Activated CD4-positive, CD25-positive, alpha-beta regulatory T cell treated with anti-CD3 and anti-CD28 coated beads, Interleukin-2, amount 50 U/mL, for 16 hours (primary cell): ENCODE measurements at places on chromosomes 7 and 10.

DNA sequence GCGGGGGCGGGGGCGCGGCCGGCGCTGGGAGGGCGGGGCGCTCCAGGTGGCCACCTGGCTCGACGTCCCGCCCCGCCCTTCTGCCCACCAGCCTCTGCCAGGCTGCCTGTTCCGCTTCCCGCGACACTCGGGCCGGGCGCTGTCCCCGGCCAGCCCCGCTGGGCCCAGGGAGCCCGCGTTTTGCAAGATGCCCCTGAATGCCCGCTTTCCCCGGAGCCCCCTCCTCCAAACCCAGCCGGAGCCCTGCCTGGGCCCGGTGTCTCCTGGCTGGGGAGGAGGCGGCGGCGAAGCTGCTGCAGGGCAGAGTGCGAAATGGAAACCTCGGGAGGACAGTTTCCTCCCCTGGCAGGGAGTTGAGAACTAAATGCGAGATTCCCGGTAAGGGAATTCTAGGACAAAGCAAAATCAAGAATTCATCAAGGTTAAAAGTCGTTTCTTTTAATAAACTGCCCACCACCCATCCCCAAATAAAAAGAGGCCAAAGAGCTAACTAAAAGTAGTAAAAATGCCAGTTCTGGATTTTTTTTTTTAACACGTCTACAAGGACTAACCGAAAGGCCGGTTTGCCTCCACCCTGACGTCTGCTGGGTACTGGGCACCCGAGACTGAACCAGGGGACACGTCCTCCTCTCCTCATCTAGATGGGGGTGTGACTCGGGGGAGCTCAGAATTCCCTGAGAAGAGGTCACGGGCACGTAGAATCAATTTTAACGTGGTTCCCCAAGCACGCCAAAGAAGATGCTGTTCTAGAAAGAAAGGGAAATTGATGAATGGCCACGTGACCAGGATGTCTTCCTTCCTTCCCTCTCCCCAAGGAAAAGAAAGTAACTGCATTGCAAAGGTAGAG is 200.4 kb upstream of the NFE2L3 start:
- no peak for DNase-seq

DNA sequence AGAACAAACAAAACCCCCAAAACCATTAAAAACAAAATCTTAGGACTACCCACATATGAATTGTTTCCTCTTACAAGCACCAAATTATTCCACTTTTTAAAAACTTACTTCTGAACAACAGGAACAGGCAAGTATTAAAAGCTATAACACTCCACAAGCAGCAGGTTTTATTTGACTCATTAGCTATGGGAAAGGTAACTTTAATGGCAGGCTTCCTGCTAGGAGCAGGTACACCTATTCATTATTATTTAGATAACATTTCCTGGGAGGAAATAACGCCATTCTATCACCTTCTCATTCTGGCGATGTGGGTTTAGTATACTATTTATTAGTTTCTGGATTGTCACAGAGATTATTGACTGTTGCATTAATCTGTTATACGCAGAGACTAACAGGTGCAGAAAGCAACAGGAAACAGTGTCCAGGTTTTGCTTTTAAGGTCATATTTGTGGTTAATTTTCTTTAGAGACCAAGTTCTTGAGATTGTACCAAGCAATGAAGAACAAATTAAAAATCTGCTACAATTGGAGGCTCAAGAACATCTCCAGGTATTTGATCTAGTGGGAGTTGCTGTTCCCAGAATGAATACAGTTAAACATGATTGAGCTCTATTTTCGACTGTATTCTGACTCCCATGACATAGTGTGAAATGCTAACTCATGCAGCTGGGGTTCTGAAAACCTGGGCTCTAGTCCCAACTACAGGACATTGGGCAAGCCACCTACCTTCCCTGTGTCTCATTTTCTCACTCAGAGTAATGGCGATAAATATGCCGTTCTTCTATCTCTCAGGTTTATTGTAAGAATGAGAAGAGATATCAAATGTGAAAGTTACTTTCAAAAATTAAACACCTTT is 2.0 kb downstream of the CPA2 start:
- no peak for DNase-seq

- DNase-seq: no peak
Measured at GRCh38 chr7:142461437-142461836, 203.6 kb upstream of the PRSS58 start.

DNA sequence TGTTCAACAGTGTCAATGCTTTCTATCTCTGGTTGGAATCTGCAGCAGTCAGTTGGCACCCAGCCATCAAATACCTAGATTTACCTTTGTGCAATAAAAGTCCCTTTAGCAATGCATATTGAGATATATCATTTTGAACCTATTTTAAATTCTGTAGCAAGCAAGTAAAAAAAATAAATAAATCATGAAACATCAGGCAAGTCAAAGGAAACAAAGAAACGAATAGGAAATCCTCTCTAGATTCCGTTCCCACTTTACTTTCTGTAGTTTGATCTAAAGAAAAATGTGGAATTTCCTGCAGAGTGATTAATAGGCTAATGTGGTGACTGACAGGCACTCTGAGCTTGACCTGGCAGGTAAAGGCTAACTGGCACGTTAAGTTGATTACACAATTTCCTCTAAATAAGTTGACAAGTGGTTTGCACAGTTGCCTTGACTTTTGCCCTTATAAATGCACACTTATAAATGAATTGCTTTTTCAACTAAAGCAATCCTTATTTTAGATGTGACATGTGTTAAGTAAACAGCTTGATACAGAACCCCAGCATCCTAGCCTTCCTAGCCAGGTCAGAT is 208.1 kb upstream of the TCF7L2 start:
- no peak for DNase-seq

DNA sequence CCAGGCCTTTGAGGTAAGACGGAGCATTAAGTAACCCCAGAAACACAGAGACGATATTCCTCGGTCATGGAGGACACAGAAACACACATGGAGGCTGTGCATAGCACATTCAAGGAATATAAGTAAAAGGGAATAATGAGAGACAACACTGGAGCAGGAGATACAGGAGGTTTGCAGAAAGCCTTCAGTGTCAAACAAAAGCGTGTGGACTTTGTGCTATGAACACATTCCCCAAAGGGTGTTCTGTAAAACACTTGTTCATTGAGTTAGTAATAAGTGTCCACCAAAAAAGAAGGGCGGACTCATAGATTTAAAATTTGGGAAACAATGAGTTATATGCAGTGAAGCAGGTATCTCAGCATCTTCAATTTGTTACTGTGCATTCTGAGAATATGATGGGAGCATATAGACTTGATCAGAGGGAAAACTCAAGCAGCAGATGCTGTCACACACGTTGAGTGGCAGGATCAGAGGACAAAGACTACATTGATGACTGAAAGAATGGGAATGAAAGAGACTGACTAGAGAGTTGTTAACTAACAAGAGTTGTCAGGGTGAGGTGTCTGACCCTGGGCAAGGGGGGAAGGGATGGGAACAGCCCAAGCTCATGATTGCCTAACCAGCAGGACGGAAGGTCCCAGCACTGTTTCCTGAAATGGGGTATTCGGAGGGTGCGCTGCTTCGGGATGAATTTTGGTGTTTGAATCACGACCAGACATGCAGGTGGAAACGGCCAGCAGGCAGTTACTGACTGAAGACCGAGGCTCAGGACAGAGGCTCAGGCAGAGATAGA is 85.2 kb upstream of the VIPR2 start:
- DNase-seq: no peak

- DNase-seq: no peak
Measured at GRCh38 chr7:117323851-117324711, 1.2 kb upstream of the WNT2 start.

- DNase-seq: no peak
Measured at GRCh38 chr10:108894402-108895301, 1028.7 kb downstream of the XPNPEP1 start.

DNA sequence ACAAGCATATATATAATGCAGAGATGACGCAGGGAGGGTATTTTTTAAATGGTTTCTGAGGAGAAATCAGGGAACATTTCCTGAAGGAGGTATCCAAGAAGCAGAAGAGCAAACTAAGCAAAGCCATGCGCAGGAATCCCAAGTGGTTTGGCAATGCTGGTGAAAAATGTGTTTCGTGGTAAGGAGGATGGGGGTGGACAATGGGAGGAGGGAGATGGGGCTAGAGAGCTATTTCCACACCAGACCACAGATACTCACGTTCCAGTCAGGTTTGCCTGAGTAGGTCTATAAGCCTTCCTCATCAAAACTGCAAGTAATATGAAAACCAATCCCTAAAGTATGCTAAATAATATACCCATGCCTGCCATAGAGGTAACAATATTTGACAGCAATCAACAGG is 223.7 kb upstream of the MKLN1 start:
- DNase-seq: no peak

DNA sequence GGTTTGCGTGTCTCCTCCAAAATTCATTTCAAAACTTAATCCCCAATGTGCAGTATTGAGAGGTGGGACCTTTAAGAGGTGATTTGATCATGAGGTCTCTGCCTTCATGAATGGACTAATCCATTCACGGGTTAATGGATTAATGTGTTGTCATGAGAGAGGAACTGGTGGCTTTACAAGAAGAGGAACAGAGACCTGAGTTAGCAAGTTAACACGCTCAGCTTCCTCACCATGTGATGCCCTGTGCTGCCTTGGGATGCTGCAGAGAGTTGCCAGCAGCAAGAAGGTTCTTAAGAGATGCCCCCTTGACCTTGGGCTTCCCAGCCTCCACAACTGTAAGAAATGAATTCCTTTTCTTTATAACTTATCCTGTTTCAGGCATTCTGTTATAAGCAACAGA is 3.7 kb upstream of the TCTN3 start:
- DNase-seq: no peak

DNA sequence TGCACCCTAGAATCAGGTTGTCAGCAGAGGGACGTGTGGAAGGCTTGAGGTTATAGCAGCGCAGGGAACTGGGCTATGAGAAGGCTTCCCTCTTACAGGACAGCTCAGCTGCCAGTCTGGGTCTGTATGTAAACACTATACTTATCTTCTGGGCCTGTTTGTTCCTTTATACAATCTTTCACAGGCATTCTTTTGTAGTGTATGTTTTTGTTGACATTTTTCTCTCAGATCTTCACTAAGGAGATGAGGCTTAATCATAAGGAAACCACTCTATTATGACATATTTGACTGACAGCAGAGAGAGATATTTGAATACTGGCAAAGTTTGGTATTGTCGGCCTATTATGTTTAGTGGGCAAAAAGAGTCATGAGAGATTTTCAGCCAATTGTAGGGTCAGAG is 929 bp downstream of the GBF1 start:
- DNase-seq: no peak

- no peak for DNase-seq
Measured at GRCh38 chr10:100901051-100901450, 11.7 kb upstream of the SLF2 start.

DNA sequence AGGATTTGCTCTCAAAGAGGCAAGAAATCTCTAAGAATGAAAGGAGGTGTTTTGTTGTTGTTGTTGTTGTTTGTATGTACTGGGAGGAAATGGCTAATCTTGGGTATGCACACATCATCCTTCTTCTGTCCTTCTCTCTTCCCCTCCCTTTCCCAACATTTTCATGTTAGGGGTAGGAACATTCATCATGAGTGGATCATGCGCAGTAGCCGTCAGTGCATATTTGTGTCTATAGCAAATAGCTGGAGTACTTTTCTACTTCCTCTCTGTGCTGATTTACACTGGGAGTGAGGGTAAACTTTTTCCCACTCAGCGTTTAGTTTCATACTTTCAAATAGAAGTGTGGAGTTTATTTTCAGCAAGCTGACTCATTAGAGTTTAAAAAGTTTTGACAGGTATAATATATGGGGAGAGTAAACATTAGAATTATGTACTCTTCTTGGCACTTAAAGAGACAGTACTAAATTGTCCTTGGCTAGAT is 80.5 kb upstream of the PRKG1 start:
- DNase-seq: no peak

DNA sequence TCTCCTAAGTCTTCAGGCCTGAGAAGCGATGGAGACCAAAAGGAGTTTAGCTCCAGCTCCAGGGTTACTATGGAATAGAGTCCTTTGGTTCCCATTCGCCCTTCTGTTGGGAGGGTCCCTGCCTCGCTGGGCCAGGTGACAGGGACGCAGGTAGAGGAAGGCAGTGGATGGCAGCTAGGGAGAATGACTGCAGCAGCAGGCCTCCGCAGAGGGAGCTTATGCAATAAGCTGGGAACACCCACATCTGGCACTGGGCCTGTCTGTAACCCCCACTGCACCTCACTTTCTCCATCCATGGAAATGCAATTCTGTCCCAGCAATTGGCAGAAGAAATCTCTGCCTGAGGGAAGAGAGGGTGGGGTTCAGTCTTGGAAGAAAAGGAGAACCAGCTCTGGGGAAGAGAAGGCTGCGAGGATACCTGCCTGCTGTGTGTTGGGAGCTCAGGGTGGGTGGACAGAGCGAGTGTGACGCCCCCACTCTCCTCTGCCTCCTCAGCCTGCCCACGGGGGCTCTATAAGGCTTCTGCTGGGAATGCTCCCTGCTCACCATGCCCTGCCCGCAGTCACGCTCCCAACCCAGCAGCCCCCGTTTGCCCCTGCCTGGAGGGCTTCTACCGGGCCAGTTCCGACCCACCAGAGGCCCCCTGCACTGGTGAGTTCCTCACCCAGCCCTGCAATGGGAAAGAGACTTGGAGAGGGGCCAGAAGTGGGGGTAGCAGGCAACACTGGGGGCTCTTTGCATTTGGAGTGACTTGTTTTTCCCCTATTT is 10.3 kb downstream of the EPHB6 start:
- DNase-seq: no peak

DNA sequence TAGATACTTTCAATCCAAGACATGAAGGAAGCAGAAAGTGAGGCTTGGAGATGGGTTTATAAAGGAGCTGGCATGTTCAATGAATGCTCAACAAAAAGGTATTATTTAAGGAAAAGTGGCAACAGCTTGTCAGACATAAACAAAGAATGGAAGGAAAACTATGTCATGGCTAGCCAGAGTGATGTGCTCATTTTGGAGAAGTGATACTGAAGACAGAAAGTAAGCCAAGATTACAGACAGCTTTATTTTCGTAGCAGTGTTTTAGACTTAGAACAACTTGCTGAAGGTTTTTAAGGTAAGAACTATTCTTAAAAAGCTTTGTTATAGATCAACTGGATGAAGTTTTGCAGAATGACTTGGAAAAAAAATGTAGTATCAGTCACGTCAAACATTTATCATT is 160.5 kb upstream of the FERD3L start:
- DNase-seq: no peak

DNA sequence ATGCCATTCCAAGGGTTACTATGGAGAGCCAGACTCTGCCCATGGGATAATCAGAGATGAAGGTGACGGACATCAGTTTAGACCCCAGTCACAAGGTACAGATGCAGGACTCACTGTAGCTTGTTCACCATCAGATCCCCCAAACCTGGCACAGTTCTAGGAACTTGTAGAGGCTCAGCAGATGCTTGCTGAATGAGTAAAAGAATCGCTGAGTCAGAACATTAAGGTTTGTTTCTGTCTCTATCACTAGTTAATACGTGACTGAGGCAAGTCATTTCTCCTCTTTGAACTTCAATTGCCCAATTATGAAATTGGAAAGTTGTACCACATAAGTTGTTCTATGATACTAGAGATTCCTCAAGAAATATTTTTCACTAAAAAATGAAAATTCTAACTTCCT is 65.1 kb downstream of the PPP1R3C start:
- no peak for DNase-seq

DNA sequence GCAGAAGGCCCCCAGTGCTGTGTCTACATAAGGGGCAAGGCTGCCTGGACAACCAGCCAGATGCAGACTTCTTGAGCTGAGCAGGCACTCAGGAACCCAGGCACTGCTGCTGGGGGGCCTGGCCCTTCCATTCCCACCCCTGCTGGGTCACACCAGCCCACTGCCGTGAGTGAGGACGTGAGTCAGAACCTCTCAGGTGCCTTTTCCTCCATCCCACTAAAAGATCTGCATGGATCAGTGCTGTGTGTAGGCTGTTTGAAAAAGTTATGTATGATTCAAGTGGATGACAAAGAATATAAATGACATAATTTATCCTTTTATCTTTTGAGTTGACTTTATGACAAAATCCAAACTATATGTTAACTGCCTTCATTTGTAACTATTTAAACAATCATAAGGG is 499.3 kb downstream of the INHBA start:
- no peak for DNase-seq
